CD4-positive, alpha-beta T cell treated with Interleukin-17A for 4 hours (primary cell): ENCODE measurements at places on chromosomes 7 and 10.

DNA sequence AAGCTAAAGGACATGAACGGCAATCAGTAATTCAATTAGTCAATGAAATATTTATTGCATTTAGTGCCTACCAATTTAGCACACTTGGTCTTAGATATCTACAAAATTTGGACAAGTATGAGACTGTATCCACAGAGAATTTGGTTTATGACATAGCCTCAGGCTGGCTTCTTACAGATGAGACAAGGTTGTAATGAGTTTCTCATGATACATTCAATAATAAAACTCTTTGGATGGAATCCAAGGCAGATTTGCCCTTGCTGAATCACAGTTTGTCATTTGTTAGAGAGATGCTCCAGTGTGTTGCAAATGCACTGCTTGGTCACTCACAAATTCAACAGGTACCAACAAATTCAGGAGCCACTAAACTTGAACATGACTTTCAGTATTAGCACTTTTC lies 162.5 kb downstream of the GPR37 start:
- DNase-seq, result no peak

- DNase-seq, result no peak
Observed at GRCh38 chr10:5549462-5550249, 24.9 kb downstream of the CALML3 start.

GRCh38 chr10:63825111-63825510 lies 303.9 kb downstream of the REEP3 start:
- DNase-seq, result no peak

GRCh38 chr7:2038931-2039728 lies 193.6 kb downstream of the MAD1L1 start:
- no peak for DNase-seq

GRCh38 chr10:68880181-68880580 lies 20.9 kb upstream of the DDX50 start:
- no peak for DNase-seq

DNA sequence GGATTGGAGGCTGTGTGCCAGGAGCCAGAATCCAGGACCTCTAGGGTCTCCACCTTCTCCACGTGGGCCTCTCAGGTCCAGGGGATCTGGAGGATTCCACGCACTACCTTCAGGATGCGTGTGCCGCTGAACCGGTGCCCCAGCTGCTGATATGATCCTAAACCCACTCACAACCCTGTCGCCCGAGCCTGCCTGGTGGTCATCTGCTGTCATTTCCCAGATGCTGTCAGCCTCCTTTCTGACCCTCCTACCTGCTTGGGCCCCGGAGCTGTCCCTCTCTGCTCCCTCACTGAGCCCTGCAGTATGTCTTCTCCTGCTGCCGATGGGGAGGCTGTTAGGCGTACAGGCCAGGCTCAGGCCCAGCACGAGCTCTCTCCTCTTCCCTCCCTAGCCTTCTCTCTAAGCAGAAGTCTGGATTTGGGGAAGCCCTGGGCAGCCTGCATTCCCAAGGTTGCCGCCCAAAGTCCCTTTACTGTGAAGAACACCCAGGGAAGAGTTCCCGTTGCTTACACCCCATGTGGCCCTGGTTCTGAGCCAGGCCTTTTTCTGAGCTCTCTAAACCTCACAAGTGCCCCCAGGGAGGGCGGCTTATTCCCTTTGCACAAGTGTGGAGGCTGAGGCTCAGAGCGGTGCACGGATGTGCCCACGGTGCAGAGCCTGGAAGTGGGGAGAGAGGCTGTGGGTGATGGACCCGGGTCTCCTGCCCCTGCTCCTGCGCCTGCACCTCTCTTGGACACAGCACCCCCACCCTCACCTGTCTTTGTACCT lies 30.8 kb upstream of the ZNF488 start:
- no peak for DNase-seq

- no peak for DNase-seq
Observed at GRCh38 chr10:110192552-110192951, 14.9 kb upstream of the MXI1 start.

GRCh38 chr10:98404571-98405359 lies 10.2 kb downstream of the PYROXD2 start:
- no peak for DNase-seq

GRCh38 chr7:30923009-30923773 lies 11.5 kb downstream of the AQP1 start:
- DNase-seq, result no peak

DNA sequence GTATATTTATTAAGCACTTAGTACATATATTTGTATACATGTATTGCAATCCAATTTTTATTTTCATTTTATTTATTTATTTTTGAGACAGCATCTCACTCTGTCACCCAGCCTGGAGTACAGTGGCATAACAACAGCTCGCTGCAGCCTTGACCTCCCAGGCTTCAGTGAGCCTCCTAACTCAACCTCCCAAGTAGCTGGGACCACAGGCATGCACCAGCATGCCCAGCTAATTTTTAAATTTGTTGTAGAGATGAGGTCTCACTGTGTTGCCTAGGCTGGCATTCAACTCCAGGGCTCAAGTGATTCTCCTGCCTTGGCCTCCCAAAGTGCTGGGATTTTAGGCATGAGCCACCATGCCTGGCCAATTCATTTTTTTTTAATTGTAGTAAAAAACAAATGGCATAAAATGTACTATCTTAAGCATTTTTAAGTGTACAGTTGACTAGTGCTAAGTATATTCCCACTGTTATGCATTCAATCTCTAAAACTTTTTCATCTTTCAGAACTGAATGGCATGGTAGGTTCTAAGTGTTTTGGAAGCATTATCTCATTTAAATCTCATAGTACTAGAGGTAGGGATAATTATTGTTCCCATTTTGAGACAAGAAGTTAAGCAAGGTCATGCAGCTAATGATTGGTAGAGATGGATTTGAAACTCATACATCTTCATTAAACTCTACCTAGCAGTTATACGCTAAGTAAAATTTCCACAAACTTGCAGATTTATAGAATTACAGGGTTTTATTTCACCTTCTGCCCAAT lies 264.0 kb upstream of the NFE2L3 start:
- no peak for DNase-seq

GRCh38 chr7:137978464-137979237 lies 23.2 kb downstream of the CREB3L2 start:
- no peak for DNase-seq

DNA sequence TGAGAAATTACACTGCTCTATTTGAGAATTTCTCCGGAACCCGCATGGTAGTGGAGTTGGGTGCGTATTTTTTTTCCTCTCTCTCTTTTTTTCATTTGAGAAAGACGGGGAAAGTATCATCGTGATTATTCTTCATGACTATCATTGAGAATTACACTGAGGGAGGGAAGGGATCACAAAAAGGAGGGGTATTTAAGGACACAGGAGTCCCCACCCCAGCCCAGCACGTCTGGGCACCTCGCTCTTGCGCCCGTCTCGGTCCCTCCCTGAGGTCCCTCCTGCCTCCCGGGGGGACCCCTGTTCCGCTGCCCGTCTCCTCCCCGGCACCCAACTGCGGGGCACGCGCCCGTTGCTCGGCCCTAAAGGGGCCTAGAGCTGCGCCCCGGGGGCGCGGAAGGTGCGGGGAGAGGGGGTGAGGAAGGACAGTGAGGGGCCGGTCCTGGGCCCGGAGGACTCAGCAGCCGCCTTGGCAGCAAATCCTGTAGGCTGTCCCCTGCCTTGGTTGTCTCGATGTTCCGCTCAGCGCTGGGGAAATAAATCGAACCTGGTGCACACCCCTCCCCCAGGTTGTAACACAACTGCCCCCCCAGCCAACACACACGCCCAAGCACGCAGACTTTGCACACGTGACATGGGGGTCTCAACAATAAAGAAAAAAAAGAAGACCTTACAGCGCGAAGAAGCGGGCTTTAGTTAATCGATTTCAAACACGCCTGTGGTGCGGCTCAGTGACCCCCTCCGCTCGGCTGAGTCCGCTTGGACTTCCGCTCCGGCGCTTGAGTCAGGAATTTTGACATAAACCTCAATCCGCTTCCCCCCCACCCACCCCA lies 18.6 kb upstream of the GATA3 start:
- no peak for DNase-seq

GRCh38 chr10:114649217-114649903 lies 8.7 kb downstream of the ABLIM1 start:
- DNase-seq, result no peak

- DNase-seq, result no peak
Observed at GRCh38 chr7:490461-491291, 29.0 kb downstream of the PDGFA start.
